Muscle of leg (tissue), 16 donors: ENCODE measurements at places on chromosomes 2 and 18.

DNA sequence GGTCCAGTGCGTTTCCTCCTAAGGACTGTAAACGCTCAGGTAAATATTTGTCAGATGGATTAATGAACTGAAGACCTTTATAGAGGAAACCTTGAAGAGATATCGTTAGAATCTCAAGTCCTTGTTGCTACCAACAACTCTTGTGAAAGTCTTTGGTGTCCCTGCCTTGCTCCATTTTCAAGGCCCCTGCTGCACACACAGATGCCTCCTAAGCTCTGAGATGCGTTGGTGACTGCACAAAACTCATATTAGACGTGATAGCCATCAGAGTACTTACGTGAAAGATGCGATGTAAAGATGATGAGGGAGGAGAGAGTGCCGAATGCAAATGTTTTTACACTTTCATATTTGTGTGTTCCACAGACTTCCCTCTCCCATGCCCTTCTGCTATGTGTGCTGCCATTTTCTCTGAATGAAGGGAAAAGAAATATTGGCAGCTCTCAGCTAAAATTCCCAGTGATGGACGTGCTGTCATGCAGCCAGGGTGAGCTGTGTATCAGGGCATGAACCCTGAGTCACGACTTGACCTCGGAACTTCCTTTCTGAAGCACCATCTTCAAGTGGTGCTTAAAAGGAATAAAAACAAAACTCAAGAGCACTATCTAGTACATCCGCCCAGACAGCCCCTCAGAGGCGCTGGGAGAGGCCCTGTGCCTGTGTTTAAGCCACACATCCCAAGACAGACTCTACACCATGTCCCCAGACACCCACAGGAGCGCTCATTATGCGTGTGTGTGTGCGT, 117.4 kb downstream of the FAM210A start:
- DNase-seq, result no peak

DNA sequence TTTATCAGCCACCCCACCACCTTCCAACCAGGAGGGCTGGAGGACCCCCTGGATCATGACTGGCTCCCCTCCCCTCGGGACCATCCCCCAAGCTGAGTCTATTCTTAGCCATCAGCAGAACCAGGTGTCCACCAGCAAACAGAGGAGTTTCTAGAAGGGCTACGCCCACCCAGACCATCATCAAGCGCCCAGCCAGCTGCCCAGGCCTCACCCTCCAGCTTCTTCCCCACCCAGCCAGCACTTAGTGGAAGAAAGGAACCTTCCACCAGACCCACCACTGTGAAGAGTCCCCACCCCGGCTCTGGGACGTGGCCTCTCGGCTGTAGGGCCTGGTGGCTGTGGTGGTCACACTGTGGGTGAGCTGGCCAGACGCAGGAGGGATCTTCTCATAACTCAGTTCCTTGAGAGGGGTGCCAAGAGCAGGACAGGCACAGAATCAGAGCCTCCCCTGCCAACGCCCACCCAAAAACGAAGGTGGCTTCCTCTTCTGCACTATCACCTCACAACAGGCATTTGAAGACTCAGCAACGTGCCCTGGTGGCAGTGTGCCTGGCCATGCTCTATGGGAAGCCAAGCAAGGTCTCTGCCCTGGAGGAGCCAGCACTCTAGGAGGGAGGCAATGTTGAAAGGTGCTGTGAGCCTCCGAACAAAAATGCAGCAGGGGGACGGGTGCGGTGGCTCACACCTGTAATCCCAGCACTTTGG, 19.0 kb downstream of the BIN1 start:
- no peak for DNase-seq

DNA sequence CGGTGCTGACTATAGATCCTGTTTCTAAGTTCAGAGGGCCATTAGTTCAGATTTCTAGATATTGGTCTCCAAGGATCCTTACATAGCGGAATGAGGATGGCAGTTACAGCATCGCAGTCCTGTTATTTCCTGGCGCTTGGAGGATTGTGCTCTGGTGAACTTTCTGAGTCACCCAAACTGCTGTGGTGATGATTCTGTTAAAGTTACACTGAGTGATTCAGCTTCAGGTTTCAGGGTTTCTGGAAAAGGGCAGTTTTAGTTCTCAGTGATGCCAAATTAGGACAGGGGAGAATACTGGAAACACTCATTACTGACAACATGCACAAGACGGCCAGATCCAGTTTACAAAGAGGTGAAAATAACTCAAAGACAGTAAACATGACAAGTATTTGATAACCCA, 52.1 kb upstream of the ANKRD62 start:
- DNase-seq, result no peak

DNA sequence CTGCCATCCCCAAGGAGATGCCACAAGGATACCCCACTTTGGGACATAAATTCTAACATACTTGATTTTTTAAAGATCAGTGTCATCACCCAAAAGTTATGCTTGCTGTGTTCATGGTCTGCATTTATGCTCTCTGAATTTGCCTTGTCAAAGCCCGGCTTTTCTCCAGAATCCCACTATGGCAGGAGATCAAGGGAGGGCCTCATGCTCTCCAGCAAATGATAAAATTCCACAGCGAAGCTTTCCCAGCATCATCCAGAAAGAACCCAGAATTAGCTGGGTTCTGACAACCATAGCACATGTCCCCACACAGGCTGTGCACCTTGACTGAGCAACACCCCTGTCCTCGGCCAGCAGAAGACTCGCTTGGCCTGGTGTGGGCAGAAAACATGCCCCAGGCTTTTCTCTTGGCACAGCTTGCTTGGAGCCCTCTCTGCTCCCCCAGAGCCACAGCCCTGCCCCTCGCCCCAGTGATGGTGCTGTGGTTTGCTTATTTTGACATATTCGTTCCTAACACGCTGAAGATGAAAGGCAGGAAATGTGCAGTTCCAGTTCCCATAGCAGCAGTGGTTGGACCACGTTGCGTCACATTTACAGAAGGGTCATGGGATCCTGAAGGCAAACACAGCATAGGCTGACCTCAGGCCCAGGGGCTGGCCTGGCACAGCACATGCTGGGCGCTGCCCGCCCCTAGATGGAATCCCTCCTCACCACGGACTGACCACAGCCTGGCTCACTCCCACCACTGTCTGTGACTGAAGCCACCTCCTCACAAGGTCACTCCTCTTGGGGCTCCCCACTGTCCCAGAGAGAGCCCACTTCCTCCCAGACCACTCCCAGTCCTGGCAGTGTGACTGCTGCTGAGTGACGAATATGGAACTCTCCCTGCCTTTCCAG, 14.1 kb upstream of the CHRNA1 start:
- peak; percentile 69 for DNase-seq

- no peak for DNase-seq
Observed at GRCh38 chr2:62363166-62363565, 142.8 kb downstream of the TMEM17 start.

- no peak for DNase-seq
Observed at GRCh38 chr2:75428060-75428459, 132.7 kb downstream of the EVA1A start.

DNA sequence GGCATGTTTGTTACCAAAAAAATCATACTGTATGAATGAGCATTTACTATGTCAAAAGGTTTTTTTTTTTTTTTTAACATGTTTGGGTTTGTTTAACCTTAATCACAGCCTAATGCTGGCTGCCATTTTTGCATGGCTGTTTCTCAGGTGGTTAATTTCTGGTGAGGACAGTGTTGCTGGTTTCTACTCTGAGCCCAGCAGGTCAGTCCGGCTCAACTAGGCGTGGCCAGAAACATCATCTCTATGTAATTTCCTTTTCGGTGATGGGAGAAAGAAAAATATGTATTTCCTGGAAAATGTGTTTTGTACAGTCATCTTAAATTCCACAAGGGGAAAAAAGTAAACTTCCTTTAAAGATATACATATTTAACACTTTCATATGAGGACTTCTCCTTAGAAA, 24.9 kb upstream of the BZW1 start:
- DNase-seq, result peak; percentile 26

DNA sequence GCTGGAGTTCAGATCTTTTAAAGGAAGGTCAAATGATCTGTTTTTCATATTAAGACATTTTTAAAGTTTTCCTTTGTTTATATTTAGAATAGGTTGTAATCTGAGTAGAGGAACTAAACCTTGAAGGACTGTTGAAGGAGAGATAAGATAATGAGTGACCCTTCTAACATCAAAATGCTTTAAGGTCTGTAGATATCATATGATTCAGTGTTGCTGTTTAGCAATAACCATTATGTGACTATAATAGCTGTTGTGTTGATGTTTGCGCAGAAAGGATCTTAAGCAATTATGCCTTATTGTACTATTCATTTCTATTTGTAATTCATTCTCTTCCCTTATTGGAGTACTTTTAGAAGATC, 60.0 kb downstream of the SLC16A14 start:
- DNase-seq, result no peak

DNA sequence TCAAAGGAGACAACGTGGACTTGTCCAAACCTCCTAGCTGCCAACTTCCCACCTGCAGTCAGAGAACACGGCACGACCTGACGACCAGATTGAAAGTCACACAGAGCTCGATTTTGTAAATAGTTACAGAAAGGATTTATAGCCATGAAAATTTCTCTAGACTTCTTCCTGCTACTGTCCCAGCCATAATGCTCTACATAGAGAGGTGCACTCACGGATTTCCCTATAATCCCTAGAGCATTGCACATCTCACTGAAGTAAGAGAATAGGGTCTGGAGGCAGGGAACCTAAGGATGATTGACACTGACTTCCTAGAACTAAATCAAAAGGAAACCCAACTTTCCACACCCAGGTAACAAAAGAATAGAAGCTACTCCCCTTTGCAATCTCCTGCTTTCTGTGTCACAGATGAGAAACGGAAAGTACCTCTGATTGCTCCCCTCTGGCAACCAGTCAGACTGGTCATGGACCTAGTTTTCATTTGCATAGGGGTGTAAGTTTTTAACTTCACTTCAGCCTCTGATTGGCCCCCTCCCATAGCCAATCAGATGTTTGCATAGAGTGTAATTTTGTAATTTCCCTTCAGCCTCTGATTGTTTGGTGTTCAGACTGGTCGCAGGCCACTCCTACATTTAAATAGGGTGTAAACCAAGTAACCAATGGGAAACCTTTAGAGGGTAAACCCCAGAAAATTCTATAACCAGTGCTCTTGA, 58.6 kb upstream of the FBXO11 start:
- no peak for DNase-seq

DNA sequence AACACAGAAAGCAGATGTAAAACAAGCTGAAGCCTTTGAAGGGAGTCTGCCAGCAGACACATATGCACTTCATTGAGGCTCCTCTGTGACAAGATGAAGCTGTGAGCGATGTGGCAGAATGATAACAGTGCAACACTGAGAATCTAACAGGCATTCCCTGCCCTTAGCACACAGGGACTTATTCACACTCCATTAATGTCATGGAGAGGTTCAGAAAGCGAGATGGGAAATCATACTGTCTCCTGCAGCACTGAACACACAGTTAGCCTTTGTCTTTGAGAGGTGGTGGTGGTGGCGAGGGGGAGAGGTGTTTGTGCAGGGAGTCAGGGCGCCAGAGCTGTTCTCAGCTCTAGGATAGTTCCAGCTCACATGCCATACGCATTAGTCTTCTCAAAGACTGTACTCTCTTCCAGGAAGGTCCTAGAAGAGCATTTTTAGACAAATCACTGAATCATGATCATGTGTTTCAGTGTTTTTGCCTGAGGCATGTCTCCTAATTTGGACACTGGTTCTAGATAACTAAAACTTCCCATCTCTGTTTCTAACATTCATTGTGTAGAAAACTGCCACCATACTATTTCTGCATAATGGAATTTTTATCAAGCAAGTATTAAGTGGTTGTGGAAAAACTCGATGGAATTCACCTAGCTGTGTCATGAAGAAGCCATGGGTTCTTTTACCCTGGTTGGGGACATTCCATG, 93.5 kb upstream of the ITGB6 start:
- DNase-seq, result peak; percentile 75

DNA sequence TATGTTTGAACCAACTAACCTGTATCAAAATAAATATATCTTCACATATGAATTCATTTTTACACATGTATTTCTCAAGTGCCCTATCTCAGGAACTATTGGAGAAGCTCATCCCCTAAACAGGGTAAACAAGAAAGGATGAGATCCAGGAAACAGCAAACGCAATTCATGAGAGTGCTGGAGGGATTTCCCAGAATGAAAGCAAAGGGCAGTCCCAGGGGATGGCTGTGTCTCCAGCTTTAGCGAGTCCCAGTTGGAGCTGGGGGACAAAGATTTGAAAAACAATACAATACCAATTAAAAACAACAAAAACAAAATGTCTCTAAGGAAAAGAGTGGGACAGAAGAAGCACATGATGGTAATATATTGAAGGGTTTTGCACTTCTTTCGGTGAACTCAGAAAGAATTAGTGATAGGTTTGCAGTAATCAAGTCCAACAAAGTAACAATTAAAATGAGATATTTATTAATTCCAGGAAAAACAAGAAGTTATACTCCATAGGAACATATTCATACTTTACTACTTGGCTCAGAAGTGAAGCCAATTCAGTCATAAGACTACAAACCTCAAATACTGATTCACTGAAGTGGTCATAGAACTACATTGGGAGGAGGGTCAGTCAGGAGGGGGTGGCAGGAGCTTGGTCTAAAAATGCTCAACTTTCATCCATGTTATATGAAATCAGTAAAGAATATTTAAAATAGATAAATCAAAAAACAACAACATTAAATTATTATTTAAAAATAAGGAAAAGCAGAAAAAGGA, 73.1 kb upstream of the PDE1A start:
- DNase-seq, result no peak

DNA sequence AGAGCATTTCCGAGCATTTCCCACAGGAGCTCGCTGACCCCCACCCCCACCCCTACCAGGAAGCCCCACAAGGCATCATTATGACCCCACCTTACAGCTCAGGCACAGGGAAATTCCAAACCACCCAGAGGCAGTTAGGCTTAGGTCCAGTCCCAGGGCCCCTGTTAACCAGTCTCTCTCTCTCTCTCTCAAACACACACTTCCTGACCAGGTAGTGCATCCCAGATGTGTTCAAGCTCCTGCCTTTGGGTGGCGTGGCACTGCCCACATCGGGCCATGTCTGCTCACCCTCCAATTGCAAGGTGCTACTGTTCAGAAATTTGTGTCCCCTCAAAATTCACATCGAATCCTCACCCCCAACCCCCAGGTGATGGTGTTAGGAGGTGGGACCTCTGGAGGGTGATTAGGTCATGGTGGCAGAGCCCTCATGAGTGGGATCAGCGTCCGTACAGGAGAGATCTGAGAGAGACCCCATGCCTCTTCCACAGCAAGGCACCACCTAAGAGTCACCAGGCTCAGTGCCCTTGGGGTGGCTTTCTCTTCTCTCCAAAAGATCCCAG, 8.8 kb downstream of the COPS9 start:
- no peak for DNase-seq

- DNase-seq, result no peak
Observed at GRCh38 chr2:63192169-63192888, 141.7 kb downstream of the OTX1 start.

GRCh38 chr2:172246649-172247048, 143.9 kb upstream of the DLX2 start:
- no peak for DNase-seq

GRCh38 chr2:790081-790480, 112.9 kb upstream of the TMEM18 start:
- DNase-seq, result no peak

- DNase-seq, result no peak
Observed at GRCh38 chr2:228433721-228434120, 252.2 kb upstream of the SPHKAP start.

DNA sequence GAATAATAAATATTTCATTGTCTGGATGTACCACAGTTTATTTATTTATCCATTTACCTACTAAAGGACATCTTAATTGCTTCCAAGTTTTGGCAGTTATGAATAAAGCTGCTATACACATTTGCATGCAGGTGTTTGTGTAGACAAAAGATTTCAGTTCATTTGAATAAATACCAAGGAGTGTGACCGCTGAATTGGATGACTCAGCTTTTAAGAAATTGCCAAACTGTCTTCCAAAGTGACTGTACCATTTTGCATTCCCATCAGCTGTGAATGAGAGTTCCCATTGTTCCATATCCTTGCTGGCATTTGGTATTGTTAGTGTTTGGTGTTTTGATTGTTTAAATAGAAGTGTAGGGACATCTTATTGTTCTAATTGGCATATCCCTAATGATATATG, 36.2 kb upstream of the FMNL2 start:
- no peak for DNase-seq
